ENCODE measurements at places on chromosomes 7 and 10. TPM values are rescaled to one million over a fixed set of nuclear protein-coding genes. Genes with fewer than 3 reads are reported as not detected.

- no peak for DNase-seq
Observed at GRCh38 chr7:39195967-39196366, 218.3 kb downstream of the POU6F2 start.

GRCh38 chr7:77819021-77819420 is 20.4 kb downstream of the PHTF2 start:
- no peak for DNase-seq

GRCh38 chr7:134255814-134256213 is 60.9 kb downstream of the SLC35B4 start:
- DNase-seq = no peak

GRCh38 chr10:11018432-11018841 is 765 bp downstream of the CELF2 start:
- no peak for DNase-seq

GRCh38 chr7:27101957-27102580 is 414 bp downstream of the HOXA2 start:
- no peak for DNase-seq

DNA sequence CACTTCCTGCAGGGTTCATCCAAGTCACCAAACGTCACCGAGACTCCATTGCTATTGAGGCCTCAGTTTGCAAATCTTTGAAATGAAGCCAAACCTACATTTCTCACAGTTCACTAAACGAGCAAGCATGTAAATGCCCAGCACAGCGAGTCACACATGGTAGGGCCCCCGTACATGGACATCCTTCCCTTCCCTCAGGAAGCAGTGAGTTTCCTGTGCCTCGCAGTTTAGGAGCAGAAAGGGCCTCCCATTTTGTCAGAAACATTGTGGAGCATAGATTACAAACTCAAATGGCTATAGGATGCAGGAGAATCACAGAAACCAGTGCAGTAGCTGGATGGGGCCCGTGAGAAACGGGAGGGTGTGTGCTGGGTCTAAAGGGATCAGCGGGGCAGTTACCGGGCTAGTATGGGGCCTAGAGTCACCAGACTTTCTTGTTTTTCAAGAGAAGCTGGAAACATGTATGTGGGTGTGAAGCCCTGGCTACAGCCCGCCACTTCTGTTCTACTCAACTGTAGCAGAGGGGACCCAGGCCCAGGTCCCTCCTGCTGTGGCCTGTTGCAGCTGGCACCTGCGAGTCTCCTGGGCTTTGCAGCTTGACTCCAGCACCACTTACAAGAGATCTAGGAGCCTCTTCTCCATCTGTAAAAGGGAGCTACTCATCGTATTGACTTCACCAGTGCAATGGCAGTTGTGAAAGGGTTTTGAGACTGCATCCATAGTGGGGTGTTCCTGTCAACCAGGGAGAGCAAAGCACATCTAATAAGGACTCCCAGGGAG is 14.2 kb upstream of the SLC18A3 start:
- no peak for DNase-seq

GRCh38 chr10:82943142-82943541 is 1068.1 kb downstream of the NRG3 start:
- DNase-seq = no peak

The GGCT gene
- 18.1 TPM for total RNA-seq

Data from Peyer's patch (tissue), 4 donors.